DND-41 (cell line): ENCODE measurements at places on chromosomes 13 and 19.

- DNase-seq, result no peak
Observed at GRCh38 chr13:25069911-25070310, 26.0 kb upstream of the PABPC3 start.

- DNase-seq, result no peak
Observed at GRCh38 chr13:72122661-72123255, 255.8 kb upstream of the DACH1 start.

DNA sequence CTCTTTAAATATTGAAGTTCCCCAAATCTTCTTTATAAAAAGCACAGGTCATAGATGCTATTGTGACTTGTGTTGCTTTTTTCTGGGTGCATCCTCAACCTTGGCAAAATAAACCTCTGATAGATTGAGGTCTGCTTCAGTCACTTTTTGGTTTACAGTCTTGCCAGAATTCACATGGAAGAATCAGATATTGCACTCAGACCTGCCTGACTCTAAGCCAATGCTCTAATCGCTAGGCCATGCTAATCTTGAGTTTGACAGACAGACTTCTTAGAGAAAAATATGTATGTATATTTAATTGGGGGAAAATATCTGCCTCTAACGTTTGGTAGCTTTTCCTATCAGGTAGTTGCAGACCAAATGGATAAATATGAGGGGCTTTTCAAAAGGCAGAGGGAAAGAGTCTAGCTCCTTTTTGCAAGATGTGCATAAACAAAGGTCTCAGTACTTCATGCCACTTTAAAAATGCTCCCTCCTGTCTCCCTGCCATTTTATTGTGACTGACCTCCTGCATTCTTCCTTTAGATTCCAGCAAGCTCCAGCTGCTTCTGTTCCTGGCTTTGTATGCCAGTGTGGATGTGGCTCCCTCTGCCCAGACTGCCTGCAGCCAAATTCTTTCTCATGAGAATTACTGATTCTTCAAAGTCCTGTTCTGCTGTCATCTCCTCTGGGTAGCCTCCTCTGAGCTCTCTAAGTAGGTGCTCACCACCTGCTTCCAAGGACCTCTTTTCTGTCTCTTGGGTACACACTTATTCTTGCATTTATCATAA is 42.4 kb upstream of the RFC3 start:
- no peak for DNase-seq

GRCh38 chr19:16026131-16026530 is 50.2 kb upstream of the TPM4 start:
- no peak for DNase-seq

DNA sequence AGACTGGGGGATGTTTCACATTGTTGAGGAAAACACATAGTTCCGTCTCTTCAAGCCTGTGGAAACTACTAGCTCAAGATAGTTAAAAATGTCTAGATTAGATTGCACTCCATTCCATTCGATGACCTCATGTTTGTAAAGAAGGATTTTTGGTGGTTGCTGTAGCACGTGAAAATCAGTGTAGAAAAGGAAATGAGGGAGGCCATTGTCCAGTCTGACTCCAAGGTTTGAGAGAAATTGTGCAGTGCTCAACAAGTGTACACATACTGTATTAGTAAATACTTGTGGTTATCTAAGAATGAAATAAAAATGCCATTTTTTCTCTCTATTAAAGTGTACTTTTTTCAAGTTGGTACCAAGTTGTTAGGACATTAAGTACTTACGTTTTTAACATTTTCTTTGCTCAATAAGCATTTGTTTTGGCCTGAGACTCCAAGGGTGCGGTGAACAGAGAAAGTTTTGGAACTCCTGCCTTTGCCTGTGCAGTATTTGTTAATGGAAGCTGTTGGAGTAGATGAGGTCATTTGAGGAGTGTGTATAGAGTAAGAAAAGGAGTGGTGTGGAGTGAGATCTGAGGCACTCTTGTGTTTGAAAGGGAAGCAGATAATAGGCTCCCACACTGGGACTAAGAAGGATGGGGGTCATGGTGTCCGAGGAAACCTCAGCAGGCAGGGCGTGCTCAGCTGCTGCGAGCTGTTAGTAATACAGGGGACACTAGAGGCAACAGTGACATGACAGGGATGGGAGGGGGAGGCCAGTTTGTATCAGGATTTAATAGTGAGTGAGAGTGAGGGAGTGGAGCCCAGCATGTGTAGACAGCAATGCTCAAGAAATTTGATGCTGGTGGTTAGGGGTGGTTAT is 4.4 kb downstream of the WASF3 start:
- DNase-seq, result no peak

GRCh38 chr19:44808463-44809371 is at the start of gene BCAM:
TSS of gene BCAM (plus strand) at chr19:44809103. CDS start at chr19:44809125, 22 bp downstream.
- DNase-seq, result no peak

DNA sequence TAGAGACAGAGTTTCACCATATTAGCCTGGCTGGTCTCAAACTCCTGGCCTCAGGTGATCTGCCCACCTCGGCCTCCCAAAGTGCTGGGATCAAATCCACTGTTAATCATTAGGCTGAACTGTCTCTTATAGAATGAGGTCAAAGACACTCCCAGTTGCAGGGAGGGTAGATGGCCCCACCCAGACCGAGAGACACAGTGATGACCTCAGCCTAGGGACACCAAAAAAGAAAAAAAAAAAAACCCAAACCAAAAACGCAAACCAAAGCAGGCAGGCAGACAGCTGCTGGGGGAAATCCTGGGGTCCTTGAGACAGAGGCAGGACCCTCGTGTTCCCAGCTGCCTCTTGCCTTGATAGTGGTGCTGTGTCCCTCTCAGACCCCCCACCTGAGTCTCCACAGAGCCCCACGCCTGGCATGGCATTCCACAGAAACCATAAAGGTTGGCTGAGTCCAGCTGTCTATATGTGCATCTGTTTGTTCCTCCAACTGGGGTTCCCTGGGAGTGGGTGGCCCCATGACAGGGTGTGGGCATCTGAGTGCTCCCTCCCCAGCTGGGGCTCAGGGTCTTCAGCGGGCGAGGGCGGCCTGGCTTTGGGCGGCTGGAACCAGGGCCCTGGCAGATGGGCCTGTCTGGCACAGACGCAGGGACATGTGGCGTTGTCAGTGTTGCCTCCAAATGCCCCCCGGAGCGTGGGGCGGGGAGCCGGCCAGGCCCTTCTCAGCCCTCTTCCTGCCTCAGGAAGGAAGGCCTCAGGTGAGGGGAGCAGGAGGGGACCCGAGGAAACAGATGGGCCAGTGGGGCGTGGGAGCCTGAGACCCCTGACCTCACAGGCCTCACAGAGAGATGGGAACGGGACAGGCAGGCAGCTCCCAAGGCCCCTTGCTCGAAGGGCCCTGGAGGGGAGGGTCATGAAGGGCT is 5.2 kb downstream of the DAND5 start:
- no peak for DNase-seq

DNA sequence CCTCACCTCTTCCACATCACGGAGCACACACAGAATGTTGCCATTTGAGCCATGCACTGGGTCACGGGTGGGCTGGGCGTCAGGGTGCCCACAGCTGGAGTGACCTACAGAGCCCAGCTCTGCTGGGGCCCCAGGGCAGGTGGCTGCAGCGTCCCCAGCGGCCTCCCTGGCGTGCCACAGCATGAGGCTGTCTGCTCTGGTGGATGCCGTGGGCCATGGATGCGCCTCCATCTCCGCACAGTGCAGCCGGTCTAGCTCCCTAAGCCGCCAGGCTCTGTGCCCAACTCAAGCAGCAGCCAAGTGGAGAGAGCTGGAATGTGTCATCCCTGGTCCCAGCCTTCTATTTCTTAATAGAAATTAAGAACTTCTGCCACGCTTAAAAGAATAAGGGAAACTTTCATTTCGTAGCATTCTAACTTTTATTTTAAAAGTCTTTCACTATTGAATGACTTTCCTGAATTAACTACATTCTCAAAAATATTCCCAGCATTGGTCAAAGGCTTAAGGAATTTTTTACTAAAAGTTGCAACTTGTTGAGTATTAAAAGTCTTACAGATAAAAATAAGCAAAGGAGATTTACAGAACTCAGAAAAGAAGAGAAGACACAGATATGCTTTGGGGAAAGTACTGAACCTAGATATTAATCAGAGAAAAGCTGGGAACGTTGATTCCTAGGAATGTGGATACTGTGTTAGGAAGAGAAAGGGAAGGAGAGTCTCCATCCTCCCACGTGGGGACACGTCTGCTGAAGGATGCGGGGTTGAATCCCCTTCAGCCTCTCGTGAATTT is 59.3 kb downstream of the ATP11A start:
- no peak for DNase-seq

DNA sequence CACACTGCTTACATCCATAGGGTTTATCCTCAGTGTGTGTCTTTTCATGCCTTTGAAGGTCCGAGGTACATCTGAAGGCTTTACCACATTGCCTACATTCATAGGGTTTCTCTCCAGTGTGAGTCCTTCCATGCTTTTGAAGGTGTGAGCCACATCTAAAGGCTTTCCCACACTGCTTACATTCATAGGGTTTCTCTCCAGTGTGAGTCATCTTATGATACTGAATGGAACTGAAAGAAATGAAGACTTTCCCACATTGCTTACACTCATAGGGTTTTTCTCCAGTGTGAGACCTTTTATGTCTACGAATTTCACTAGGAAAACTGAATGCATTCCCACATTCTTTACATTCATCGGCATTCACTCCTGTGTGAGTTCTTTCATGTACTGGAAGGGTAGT is 7.1 kb downstream of the ZNF20 start:
- DNase-seq, result no peak

GRCh38 chr13:87498681-87499080 is 172.5 kb upstream of the SLITRK5 start:
- DNase-seq, result no peak

- peak; percentile 15 for DNase-seq
Observed at GRCh38 chr19:52735734-52736133, 890 bp upstream of the ZNF611 start.

DNA sequence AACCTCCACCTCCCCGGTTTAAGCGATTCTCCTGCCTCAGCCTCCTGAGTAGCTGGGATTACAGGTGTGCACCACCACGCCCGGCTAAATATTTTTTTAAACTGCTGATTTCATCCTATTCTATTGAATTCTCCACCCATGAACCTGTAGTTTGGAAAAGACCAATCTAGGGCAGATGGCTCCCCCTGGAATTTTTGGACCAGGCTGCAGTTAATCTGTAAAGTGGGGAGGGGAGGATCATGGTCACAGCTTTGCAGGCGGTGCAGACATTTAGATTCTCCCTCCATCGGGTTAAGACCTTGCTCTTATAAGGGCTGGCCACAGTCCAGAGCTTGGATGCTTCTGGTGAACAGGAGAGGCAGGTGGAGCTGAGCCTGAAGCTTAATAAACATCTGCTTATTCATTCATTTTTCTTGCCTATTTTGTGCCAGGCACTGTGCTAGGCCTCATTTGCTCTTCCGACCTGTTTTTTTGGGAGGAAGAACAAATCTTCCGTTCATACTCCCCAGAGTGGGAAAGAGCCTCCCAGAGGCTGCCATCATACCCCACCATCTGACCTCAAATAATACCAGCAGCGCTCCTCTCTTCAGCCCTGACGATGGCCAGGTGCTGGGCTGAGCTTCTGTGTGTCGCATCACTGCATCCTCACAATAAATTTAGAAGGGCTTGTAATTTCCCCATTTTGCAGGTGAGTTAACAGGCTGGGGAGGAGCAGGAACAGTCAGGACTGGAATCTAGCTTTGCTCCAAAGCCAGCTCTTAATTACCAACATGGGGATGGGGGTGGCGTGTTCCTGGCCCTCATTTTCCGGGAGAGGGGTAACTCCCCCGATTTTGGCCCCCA is 902 bp upstream of the CCDC106 start:
- no peak for DNase-seq

DNA sequence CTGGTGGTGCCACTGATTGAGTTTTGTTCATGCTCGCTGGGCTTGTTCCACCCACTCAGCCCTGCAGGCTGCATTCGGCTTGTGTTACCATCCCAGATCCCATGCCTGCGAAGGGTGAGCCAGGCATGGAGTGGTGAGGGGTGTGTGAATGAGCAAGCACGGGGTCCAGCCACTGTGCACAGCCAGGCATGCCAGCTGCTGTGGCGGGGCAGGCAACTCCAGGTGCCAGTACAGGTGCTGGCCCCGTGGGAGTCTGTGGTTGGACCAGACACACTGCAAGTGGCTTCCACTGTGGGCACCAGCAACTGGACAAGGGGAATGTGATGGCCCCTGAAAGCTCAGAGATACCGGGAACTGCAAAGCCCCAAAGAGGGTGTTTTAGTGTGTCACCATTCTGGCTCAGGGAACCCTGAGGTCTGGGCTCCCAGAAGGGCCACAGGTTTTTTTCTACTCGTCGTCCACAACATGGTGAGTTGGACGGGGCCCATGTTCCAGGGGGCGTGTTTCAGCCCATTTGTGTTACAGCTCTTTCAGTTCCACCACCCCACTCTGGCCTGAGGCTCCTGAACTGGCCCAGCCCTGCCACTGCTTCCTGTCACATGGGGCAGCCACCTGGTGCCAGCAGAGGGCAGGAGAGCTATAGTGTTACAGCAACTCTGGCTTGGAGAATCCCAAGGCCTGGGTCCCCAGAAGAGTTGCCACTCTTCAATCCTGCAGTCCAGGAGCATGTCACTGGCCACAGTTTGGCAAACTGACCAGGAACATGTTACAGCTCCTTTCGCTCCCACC is 217.0 kb upstream of the OBI1 start:
- peak; percentile 20 for DNase-seq

- no peak for DNase-seq
Observed at GRCh38 chr19:51809787-51810186, 14.8 kb downstream of the FPR3 start.

GRCh38 chr13:55571237-55571867 is 1569.4 kb upstream of the PRR20A start:
- DNase-seq, result no peak

DNA sequence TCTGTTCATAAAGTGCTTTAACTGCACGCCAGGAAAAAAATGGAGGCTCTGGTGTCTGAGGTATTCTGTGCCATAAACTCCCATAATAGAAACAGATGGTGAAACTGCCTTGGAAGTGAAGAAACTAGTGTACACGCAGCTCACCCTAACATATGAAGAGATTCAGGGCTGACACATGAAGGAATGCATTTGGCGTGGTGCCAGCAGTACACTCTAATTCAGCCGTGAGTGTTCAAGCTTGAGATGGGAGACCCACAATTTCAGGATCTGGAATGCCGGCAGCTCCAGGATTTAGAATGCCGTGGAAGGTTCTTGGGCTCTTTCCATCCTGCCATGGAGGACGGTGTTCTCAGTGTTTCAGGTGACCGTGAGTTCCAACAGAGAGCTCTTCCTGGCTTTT is 478.4 kb downstream of the TSHZ3 start:
- no peak for DNase-seq

- peak; percentile 22 for DNase-seq
Observed at GRCh38 chr19:38047641-38048040, 140.6 kb downstream of the SIPA1L3 start.

DNA sequence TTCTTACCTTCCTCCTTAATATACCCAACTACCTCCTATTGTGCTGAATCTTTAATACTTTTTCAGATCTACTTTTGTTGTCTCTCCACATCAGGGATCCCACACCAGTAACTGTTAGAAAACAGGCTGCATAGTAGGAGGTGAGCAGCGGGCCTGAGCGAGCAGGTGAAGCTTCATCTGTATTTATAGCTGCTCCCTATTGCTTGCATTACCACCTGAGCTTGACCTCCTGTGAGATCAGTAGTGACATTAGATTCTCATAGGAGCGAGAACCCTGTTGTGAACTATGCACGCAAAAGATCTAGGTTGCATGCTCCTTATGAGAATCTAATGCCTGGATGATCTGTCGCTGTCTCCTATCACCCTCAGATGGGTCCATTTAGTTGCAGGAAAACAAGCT is 279.8 kb downstream of the DIAPH3 start:
- DNase-seq, result no peak

GRCh38 chr19:5338656-5339197 is 1.9 kb downstream of the PTPRS start:
- DNase-seq, result no peak
